Fibroblast of the aortic adventitia (primary cell): ENCODE measurements at places on chromosomes 4 and X. TPM values are rescaled to one million over a fixed set of nuclear protein-coding genes. Genes with fewer than 3 reads are reported as not detected.

CABS1 gene
- not detected in 2 replicates for total RNA-seq

KIF4A gene
- 2.7 and 14.5 TPM in 2 replicates for total RNA-seq

FAM156B gene
- total RNA-seq, result 7.9 and 26.5 TPM in 2 replicates

PPEF2 gene
- total RNA-seq, result not detected in 2 replicates

SRPK3 gene
- total RNA-seq, result 0.54 TPM in 1 of 2 replicates, not detected in the other
